ENCODE measurements at places on chromosomes 1 and 21.

DNA sequence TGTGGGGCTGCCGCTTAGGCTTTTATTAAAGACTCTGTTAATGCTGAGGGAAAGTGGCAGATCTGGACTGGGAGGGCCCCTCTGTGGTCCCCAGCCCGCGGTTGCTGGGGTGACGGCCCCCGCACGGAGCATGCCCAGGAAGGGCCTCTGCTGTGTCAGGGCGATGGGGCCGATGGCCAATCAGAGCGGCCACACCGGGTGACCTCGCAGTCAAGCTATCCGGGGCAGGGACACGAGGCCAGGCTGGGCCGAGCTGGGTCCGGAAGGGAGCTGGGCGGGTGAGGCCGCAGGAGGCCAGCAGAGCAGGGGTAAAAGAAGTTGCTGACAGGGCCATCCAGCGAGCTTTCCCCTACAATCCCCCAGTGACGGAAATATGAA is 145.1 kb downstream of the CASZ1 start:
- DNase-seq: no peak

DNA sequence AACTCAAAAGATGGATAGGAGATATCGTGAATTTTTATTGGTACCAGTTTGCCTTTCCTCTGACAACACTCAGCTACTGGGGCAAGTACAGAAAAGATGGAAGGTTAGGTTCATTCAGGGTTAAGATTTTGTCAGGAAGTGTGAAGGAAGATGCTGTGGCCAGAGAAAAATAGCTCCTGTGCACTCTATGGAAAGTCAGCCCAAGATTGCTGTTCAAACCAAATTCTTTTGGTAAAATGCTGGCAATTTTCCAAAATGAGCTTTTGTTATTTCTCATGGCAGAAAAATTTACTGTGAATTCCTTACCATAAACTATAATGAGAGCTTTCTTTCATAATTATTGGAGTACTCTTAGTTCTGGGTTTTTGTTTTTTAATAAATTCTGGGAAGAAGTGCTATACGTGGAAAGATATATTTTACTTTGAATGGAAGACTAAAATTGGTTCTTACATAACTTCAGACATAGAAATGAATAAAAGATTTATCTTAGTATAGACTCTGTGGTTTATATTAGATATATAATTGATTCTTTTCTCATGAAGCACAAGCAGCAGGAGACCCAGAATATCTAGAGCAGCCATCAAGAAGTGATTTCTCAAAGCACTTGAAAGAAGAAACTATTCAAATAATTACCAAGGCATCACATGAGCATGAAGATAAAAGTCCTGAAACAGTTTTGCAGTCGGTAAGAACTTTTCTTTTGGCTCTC is 112.2 kb downstream of the USP25 start:
- no peak for DNase-seq

GRCh38 chr1:44336668-44337067 is 18.4 kb downstream of the ERI3 start:
- DNase-seq: no peak

- no peak for DNase-seq
Observed at GRCh38 chr1:63638471-63638870, 45.3 kb downstream of the PGM1 start.

GRCh38 chr1:173758110-173758509 is 43.3 kb downstream of the KLHL20 start:
- no peak for DNase-seq

DNA sequence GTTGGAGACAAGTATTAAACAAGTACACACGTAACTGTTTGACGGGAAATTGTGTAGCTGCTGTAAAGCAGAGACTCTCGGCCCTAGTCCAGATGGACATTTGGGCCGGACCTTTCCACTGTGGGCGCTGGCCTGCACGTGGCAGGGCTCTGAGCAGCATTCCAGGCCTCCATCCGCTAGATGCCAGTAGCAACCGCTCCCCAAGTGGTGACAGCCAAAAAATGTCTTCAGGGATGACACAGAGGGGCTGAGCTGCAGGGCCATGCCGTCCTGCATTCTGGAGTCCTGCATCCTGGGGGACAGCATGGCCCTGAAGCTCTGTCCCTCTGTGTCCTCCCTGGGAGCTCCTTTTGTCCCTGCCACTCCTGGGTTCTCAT is 24.8 kb downstream of the A3GALT2 start:
- no peak for DNase-seq

DNA sequence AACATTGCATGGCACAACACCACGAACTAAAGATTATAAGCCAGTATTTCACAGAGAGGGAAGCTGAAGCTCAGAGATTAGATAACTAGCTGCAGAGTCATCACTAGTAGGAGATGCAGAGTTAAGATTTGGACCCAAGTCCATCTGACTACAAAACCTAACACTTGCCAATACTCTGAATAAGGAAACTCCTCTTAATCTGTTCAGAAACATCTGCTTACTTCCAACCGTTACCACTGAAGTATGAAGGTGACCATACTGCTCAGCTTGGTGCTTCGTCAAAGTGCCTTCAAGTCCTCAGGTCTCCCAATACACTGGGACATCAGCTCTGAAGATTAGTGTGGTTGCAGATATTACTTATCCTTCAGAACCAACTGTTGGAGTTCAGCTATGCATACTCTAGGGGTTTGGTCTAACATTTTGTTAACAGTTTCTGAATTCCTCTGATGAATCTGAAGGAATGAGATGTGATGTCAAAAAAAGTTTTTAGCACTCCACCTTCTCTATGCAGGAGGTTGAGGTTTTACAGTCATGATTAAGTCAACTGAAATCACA is 179.6 kb downstream of the TPR start:
- DNase-seq: no peak

GRCh38 chr1:242017580-242018233 is 18.8 kb upstream of the MAP1LC3C start:
- DNase-seq: peak; percentile 11

- DNase-seq: no peak
Observed at GRCh38 chr1:97721221-97721620, 199.6 kb downstream of the DPYD start.

DNA sequence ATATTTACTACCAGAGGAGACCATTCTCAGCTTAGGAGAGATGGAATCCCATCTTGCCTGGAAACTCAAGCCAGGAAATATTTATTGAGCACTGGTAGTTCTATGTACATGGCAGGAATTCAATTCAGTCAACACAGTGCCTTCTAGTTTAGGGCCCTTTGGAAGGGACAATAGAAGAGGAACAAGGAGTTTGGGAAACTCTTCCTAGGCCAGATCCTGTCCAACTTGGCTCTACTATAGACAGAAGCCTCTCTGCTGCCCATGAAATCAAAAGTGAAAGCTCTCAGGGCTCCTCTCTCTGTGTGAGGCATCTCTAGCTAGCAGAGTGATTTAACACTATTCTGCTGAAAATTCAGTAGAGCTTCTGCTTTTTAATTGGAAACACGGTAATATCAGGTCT is 244.6 kb upstream of the MAP1LC3C start:
- no peak for DNase-seq

DNA sequence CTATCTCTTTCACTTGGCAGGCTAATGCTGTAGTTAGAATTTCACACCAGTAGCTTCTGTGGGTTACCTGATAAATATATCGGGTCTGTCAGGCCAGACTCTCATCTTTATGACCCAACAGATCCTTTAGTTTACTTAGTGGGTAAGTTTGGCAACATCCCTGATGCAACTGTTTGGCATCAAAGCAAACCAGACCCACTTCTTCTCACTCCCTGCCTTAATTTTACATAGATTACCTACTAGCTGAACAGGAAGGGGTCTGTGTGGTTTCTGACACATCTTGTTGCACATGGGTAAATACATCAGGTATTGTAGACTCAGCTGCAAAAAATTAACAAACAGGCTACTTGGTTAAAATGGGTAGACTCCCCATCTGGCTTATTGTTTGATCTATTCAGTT is 3.2 kb upstream of the GUK1 start:
- no peak for DNase-seq

DNA sequence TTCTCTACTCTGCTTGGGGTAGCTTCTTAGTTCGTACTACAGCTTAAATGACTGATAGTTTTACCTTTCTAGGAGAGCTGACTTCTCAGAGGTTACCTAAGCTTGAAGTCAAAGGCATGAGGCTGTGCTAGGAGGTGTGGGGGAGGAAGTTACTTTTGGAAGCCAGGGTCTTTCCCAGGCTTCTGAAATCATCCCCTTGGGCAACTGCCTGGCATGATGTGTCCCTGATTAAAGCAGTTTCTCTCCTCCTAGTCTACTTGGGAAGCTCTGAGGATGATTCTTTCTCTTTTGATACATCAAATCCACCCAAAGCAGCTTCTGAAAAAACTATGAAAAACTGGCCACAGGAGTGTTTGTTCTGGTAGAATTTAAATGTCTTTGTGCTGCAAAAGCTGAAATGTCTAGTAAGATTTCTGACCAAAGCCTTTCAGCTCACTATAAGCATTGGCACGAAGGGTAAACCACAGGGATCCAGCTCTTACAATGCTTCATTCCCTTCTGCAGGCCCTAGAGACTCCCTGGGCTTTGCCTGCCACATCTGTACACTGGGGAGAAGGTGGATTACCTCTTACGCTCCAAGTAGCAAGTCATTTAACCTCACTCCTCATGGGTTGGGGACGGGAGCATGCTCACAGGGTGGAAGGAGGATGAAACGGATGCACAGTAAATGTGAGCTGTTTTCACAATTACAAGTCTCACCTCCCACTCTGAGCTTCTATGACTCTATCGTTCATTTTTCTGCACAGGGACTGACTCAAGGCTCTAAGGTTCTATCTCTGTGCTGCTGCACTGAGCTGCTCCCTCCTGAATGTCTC is 59.6 kb downstream of the RUNX1 start:
- no peak for DNase-seq

- DNase-seq: no peak
Observed at GRCh38 chr21:33566514-33566913, 22.0 kb downstream of the DONSON start.
